Panc1 (cell line): ENCODE measurements at places on chromosomes 4 and X. TPM values are rescaled to one million over a fixed set of nuclear protein-coding genes. Genes with fewer than 3 reads are reported as not detected.

DNA sequence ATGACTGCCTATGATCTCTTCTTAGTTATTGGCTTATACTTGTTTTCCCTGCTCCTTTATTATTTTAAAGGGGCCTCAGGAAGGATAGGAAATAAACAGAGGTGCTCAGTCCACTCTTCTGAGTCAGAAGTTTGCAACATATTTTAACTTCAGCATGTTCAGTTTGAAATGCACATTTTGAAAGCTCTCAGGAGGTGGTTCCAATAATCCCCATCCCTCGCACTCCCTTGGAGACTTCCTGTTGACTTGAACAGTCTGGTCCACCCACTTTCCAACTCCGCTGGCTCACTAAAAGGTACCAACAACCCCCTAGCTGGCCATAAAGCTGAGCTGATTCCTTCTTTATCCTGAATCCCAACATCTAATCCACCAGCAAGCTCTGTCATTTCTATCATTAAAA, 78.3 kb upstream of the DUSP21 start:
- no peak for DNase-seq
- no peaks in the 10 kb centered on the region for H3K36me3 ChIP-seq
- no peaks in the 10 kb centered on the region for H3K4me1 ChIP-seq
- no peaks in the 10 kb centered on the region for H3K27me3 ChIP-seq
- no peak overlapping the region for H3K4me3 ChIP-seq

The CT45A3 gene
- total RNA-seq, result not detected

GRCh38 chrX:136476501-136476900, 11.2 kb upstream of the BRS3 start:
- H3K27ac ChIP-seq, result no peak overlapping the region
- H3K4me1 ChIP-seq, result no peaks in the 10 kb centered on the region

GRCh38 chr4:89549907-89550306, 242.3 kb upstream of the GPRIN3 start:
- H3K27ac ChIP-seq, result no peak overlapping the region
- no peak for DNase-seq
- H3K36me3 ChIP-seq, result no peaks in the 10 kb centered on the region
- no peaks in the 10 kb centered on the region for H3K4me1 ChIP-seq

DNA sequence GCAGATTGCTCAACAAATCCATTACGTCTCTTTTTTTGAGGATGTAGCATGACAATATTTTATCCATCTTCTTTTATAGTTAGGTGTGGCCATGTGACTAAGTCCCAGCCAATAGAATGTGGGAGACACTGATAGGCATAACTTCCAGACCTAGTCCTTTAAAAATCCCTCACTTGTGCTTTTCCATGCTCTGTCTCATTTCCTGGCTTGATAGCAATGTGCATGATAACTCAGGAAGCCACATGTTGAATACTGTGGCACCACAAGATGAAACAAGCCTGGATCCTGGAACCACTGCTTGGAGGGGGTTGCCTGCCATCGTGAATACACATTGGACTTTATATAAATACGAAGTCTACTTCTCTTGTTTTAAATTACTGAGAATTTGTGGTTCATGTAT, 184.0 kb upstream of the NEIL3 start:
- no peaks in the 10 kb centered on the region for H3K4me1 ChIP-seq
- no peaks in the 10 kb centered on the region for H3K36me3 ChIP-seq
- H3K27ac ChIP-seq, result no peak overlapping the region
- no peak overlapping the region for H3K4me3 ChIP-seq
- no peak for DNase-seq

The RADX gene
- total RNA-seq, result 5.2 TPM
